Stimulated activated CD4-positive, alpha-beta T cell treated with anti-CD3 and anti-CD28 coated beads, Interleukin-12 subunit alpha, Interleukin-12 subunit beta, amount 100 ng/mL, for 24 hours (primary cell): ENCODE measurements at places on chromosomes 12 and 14.

DNA sequence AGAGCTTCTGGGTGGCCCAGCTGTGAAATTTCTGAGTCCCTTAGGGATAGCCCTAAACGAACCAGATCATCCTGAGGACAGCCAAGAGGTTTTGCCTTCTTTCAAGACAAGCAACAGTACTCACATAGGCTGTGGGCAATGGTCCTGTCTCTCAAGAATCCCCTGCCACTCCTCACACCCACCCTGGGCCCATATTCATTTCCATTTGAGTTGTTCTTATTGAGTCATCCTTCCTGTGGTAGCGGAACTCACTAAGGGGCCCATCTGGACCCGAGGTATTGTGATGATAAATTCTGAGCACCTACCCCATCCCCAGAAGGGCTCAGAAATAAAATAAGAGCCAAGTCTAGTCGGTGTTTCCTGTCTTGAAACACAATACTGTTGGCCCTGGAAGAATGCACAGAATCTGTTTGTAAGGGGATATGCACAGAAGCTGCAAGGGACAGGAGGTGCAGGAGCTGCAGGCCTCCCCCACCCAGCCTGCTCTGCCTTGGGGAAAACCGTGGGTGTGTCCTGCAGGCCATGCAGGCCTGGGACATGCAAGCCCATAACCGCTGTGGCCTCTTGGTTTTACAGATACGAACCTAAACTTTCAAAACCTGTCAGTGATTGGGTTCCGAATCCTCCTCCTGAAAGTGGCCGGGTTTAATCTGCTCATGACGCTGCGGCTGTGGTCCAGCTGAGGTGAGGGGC, 38.9 kb downstream of the DAD1 start:
- peak; percentile 65 for DNase-seq

GRCh38 chr12:49274396-49275069, 9.7 kb downstream of the TUBA1C start:
- DNase-seq = no peak

DNA sequence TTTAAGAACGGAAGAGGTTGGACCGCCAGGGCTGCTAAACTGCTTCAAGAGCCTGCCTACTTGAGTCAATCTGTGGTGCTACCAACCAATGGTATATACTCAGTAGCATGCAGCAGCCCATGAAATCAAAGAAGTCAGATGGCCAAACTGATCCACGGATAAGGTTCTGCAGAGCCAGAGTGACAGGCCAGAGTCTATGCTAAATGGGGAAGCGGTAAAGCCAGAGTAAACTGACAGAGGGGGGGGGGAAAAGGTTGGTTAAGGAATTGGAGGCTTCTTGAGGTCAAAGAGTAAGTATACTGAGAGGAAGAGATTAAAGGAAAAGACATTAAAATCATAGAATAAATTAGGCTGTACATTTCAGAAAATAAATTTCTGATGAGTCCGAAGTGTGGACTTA, 15.4 kb upstream of the SLC6A13 start:
- DNase-seq = no peak

DNA sequence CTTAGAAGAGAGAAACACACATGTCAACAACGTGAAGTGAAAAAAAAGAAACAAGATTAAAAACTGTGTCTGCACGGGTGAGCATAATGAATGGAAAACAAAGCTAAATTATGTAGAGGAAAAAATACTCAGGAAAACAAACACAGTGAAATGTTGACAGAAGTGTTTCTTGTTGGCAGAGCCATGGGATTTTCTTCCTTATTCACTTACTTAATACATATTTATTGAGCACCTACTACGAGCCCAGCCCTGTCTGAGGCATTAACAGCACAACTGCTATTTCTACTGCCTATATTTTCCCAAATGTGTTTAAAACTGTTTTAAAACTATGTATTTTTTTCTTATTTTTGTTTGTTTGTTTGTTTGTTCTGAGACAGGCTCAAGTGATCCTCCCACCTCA, 69.9 kb downstream of the DIO3 start:
- no peak for DNase-seq

DNA sequence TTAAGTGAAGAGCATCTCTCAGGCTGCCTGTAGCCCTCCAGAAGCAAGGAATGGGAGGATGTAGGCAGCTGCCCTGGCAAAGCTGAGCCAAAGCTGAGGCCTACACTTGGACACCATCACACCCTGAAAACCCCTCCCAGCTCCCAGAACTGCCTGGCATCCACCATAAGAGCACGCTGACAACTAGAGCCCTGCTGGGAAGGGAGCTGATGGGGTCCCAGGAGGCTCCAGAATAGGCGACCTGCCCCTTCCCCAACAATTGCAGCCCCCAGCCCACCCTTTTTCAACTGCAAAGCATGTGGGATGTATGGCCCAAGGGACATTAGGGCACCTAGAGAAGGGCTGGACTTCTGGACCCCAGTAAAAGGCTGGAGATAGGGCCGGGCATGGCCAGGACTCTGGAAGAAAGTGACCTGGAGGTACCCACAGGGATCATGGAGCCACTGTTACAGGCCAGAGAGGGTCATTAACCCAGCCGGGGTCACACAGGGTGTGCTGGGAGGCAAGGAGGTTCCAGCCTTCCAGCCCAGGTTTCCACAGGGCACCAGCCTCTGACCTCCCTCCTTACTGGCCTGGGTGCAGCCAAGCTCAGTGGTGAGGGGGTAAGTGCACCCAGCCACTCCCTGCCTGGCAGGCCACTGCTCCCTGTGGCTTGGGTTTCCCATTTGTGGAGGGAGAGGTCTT, 27.8 kb downstream of the FAM222A start:
- DNase-seq = no peak

DNA sequence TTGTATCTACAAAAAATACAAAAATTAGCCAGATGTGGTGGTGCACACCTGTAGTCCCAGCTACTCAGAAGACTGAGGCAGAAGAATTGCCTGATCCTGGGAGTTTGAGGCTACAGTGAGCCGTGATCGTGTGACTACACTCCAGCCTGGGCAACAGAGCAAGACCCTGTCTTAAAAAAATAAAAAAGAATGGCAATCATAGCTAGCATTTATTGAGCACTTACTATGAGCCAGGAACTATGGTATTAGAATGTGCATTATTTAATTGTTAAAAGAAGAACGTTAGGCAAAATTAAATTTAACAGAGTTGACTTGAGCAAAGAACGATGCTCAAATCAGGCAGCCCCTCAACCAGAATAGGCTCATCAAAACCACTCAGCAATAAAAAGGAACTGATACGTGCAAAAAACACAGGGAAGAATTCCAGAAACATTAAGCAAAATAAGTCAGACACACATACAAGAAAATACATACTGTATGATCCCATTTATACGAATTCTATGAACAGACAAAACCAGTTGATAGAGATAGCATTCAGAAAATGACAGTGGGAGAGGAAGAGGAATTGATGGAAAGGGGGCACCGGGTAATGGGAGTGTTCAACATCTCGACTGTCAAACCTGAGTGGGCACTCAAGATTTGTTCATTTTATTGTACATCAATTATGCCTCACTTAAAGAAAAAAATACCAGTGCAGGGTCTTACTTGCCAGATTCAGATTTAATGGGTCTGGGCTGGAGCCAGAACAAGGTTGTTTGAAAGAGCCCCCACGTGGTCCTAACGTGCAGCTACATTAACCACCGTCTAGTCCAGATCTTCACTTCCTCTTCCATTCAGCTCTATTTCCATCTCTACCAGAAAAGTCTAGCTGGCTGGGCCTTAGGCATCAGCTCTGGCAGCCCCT, 8.0 kb downstream of the SCNN1A start:
- no peak for DNase-seq

GRCh38 chr12:122206976-122207375, 3.5 kb downstream of the B3GNT4 start:
- no peak for DNase-seq

- no peak for DNase-seq
These were observed 19.6 kb upstream of the PPP1R13B start for GRCh38 chr14:103867020-103867419.

- no peak for DNase-seq
These were observed 20.3 kb downstream of the PRICKLE1 start for GRCh38 chr12:42568952-42569915.

- no peak for DNase-seq
These were observed 55.3 kb downstream of the FIGNL2 start for GRCh38 chr12:51793201-51793600.

DNA sequence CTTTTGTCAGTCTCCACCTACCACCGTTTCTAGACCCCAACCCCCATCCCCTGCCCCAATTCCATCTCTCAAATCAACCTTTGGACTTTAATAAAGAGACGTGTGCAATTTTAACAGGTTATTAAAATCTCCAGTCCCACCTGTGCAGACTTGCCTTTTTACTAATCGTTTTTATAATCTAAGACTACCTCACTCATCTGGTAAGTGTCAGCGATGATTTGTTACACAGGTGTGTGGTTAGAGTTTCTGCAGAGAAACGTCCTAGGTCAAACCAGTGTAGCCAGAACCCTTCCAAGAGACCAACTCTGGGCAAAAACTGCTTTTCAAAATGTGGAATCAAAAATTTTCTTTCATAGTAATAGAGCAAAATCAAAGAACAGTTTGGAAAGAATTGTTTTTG, 60.4 kb upstream of the PELI2 start:
- DNase-seq = no peak

DNA sequence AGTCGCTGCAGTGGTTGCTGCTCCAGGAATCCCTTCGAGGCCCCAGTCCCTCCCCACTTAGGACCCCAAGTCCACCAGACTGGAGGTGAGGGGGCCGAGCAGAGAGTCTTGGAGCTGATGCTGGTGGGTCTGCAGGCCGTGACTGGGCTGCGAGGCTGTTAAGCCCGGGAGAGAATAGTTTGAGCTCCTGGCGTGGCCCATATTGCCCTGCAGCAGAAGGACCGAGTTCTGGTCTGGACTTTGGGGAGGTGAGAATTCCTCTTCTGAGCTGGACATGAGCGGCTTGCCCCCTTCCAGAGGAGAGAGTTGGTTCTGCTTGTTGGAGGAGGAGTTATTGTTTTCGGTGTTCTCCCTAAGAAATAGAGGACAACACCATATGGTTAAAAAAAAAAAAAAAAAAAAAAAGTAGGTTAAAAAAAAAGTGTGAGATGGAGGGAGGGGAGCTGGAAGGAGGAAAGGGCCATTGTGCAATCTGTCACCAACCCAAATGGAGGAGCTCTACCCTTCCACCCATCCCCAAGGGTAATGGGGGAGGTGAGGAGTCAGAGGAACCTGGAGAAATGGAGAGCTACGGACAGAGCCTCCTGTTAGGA, 3.0 kb downstream of the SIX1 start:
- DNase-seq = no peak

- DNase-seq = no peak
These were observed 27.8 kb downstream of the KCNA5 start for GRCh38 chr12:5071496-5071895.
